ENCODE measurements at places on chromosomes 13 and 19. TPM values are rescaled to one million over a fixed set of nuclear protein-coding genes. Genes with fewer than 3 reads are reported as not detected.

Gene ZNF358
- total RNA-seq, result 31.4 TPM

Gene PSG3
- not detected for total RNA-seq

Gene NPHS1
- not detected for total RNA-seq

Gene OR7C2
- total RNA-seq, result not detected

Gene OR7D2
- total RNA-seq, result 0.03 TPM

Gene ZNF709
- not detected for total RNA-seq

- no peak for DNase-seq
- H3K36me3 ChIP-seq, result no peaks in the 10 kb centered on the region
- H3K27me3 ChIP-seq, result no peaks in the 10 kb centered on the region
- no peak overlapping the region for H3K4me3 ChIP-seq
- H3K4me1 ChIP-seq, result no peaks in the 10 kb centered on the region
- no peak overlapping the region for H3K27ac ChIP-seq
Measured at GRCh38 chr19:51800473-51801244, 5.7 kb downstream of the FPR3 start.

DNA sequence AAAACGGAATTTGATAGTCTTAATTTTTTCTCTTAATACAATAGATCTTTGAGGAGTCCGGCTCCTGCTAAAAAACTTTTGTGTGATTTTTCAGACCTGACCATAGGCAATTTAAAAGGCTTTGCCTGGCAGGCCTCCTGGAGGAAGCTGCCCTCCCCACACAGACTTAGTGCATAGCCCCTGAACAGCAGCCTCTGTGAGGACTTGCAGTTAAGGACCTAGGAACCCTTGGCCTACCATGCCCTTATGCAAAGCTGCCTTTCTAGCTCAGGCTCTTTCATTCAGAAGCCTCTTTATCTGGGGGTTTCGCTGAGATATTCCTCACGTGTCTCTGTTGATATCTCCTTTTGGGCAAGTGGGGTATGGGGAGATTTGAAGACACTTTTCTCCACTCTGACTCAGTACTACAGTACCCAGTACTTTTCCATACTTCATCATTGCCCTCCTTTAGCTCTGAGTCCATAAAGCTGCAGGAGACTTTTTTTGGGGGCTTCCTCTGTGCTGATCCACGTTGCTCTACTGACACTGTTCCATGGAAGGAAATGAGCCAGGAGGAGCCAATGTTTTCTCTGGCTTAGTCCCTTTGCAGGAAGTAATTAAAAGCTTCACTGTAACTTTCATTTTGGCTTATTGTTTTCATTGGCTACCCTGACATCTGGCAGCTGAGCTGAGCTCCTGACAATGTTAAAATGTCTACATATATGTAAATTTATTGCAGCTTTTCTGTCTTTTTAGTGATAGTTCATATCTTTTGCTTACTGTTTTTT lies 283.1 kb downstream of the TDRD3 start:
- no peaks in the 10 kb centered on the region for H3K27me3 ChIP-seq
- no peak overlapping the region for H3K4me3 ChIP-seq
- no peaks in the 10 kb centered on the region for H3K36me3 ChIP-seq
- H3K27ac ChIP-seq, result no peak overlapping the region
- no peak for DNase-seq

- no peaks in the 10 kb centered on the region for H3K36me3 ChIP-seq
- H3K27me3 ChIP-seq, result no peaks in the 10 kb centered on the region
- H3K27ac ChIP-seq, result no peak overlapping the region
- peaks cover 25% of the 10 kb centered on the region for H3K4me1 ChIP-seq
Measured at GRCh38 chr19:55472463-55472862, 4.0 kb upstream of the ZNF628 start.

DNA sequence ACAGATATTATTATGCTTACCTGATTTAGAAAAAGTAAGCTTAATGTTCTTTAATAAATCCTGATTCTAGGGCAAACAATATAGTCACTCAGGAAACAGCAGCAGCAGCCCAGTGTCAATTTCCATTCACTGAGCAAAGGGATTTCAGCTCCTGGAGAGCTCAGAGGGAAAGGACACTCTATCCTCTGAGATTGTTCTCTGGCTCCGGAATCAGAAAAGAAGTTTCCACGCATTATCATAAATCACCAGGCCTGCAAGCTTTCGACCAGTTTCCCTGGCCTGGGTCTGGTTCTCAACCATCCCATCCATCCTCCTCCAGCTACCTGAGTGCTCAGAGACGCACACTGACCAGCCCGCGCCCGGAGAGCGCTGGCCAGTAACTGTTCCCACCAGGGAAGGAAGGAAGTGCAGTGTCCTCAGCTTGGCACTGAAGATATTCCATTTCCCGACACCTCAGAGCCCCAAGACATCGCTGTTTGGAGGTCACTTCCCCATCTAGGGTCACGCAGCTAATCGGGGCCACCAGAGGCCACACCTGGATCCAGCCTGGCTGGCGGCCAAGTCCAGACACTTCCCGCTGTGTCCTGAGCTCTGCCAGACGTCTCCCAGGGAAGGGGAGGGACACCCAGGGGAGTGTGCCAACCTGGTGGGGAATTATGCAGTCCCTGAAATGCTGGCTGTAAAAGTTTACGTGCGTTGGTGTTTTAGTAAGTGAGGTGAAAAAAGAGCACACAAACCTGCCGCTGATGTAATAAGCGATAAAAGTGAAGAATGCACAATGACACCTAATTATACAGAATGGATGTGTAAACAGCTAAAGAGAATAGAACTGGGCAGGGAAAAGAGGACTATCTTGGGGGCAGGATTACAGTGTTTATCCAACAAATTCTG lies 29.1 kb downstream of the EPS15L1 start:
- H3K4me3 ChIP-seq, result no peak overlapping the region
- no peak for DNase-seq
- H3K27me3 ChIP-seq, result no peaks in the 10 kb centered on the region
- no peak overlapping the region for H3K27ac ChIP-seq
- peaks cover 28% of the 10 kb centered on the region for H3K36me3 ChIP-seq

GRCh38 chr13:37681281-37682032 lies 82.9 kb upstream of the POSTN start:
- H3K27me3 ChIP-seq, result no peaks in the 10 kb centered on the region
- peak overlapping the region; percentile 46 for H3K27ac ChIP-seq
- no peak overlapping the region for H3K4me3 ChIP-seq
- DNase-seq, result no peak
- H3K36me3 ChIP-seq, result no peaks in the 10 kb centered on the region

DNA sequence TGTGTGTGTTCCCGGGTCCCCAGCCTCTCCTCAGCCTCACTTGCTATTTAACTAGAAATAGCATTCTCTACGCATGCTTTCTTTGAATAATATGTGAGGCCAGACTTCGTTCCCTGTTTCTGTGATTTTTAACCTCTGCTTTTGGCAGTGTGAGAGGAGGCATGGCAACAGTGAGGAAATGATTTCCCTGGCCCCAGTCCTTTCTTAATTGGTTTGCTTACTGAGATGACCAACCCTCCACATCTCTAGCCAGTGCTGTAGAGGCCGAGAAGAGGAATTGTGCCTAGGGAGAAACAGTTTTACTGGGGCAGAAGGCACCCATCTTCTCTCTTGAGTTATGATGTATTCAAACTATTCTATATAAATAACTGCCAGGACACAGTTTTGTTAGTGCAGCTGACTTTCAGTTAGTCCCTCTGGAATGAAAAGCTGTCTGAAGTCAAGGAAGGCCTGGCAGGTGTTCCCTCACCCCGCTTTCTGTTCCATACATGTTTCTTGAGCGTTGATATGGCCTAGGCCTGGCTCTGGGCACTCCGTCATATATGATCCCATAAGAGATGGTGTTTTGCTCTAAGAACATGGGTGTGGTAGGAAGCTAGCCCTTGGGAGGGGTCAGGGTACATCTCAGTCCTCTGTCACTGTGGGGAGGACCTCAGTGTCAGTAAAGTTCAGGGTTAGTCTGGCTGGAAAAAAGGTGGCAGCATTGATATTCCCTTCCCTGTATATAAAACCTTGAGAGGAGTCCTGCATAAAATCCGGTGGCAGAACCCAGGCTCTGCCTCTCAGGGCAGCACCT lies 73.7 kb upstream of the NPAS1 start:
- no peaks in the 10 kb centered on the region for H3K27me3 ChIP-seq
- no peak for DNase-seq
- H3K36me3 ChIP-seq, result peaks cover 39% of the 10 kb centered on the region
- no peak overlapping the region for H3K4me3 ChIP-seq

DNA sequence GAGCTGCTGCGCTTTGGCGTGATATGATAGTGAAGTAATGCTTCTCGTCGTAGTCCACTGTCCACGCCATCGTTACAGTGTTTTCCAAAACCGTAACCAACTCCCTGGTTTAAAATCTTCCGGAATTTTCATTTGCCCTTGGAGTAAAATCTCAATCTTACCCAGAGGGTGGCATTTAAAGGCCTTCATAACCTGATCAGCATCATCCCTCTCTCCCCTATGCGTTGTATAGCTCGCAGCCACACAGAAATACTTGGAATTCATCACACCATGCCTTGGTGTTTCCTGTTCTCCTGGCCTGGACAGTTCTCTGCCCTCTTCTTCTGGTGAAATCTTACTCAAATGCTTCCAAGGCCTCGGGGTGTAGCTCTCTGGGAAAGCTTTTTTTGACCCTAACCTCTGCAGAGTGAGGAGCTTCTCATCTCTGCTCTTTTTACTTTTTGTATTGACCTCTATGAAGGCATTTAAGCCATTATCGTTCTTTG lies 839 bp downstream of the MPHOSPH8 start:
- H3K4me3 ChIP-seq, result peak overlapping the region; percentile 53
- no peak for DNase-seq
- H3K27me3 ChIP-seq, result no peaks in the 10 kb centered on the region
- peaks cover 10% of the 10 kb centered on the region for H3K4me1 ChIP-seq
- peak overlapping the region; percentile 13 for H3K27ac ChIP-seq
- no peaks in the 10 kb centered on the region for H3K36me3 ChIP-seq

- no peaks in the 10 kb centered on the region for H3K4me1 ChIP-seq
- no peak overlapping the region for H3K4me3 ChIP-seq
- no peaks in the 10 kb centered on the region for H3K27me3 ChIP-seq
- H3K36me3 ChIP-seq, result peaks cover 22% of the 10 kb centered on the region
- no peak overlapping the region for H3K27ac ChIP-seq
Measured at GRCh38 chr19:7561325-7561724, 25.8 kb downstream of the PNPLA6 start.

- no peaks in the 10 kb centered on the region for H3K36me3 ChIP-seq
- H3K27me3 ChIP-seq, result peaks cover 24% of the 10 kb centered on the region
- DNase-seq, result no peak
- no peak within 1 kb of the TSS for H3K4me3 ChIP-seq
Measured at GRCh38 chr19:48755084-48755641, at the start of gene FGF21. TSS of gene FGF21 (plus strand) at chr19:48755524. CDS start at chr19:48756237, 713 bp downstream.

DNA sequence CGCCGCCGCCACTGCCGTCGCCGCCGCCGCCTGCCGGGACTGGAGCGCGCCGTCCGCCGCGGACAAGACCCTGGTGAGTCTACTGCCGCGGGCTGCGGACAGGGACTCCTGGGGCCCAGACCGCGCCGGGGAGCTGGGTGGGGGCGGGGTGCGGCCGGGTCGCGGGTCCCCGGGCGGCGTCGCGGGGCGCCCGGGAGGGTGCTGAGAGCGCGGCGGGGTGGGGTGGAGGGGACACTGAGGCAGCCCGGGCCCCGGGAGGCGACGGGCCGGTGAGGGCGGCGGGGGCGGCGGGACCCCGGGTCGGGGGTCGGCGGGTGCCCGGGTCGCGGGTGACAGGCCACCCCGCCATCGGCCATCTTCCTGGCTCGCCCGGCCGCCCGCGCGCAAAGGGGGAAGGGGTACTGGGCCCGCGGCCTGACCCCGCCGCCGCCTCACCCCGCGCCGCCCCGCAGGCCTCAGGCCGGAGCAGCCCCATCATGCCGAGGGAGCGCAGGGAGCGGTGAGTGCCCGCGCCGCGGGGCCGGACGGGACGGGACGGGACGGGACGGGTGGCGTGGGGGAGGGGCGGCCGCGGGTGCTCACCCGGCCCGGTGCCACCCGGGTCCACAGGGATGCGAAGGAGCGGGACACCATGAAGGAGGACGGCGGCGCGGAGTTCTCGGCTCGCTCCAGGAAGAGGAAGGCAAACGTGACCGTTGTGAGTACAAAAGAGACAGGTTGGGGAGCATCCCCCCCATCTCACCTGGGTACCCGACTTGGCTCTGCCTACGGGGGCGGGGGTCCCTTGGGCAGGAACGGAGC lies 489 bp downstream of the CCNE1 start:
- DNase-seq, result no peak
- H3K27ac ChIP-seq, result no peak overlapping the region
- H3K27me3 ChIP-seq, result no peaks in the 10 kb centered on the region
- H3K4me1 ChIP-seq, result peaks cover 12% of the 10 kb centered on the region
- peaks cover 34% of the 10 kb centered on the region for H3K36me3 ChIP-seq

DNA sequence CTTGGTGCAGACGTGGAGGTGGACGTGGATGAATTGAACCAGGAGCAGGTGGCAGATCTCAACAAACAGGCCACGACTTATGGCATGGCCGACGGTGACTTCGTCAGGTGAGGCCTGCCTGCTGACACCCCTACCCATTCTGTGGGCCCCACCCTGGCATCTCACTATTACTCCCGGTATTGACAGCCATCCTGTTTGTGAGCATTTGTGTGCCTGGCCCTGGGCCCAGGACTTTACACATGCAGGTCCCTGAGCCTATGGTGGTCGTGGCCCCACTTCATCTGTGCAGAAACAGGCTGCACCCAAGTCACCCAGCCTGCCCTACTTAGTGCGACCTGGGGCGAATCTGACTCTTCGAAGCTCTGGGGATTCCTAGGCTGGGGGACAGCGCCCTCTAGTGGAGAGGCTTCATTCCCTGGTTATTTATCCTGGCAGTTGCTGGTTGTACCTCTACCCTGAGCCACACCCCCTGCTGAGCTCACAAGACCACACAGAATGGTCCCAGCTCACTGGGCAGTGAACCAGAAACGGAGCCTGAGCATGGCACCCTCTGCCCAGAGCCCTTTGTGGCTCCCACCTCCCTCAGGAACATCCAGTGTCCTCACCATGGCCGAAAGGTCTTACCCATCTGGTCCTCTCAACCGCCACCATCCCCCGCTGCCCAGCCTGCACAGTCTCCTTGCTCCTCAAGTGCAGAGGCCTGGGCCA lies 16.9 kb downstream of the ZNF296 start:
- DNase-seq, result peak; percentile 62
- H3K27ac ChIP-seq, result no peak overlapping the region
- H3K27me3 ChIP-seq, result no peaks in the 10 kb centered on the region
- H3K4me3 ChIP-seq, result no peak overlapping the region

- no peaks in the 10 kb centered on the region for H3K4me1 ChIP-seq
- no peaks in the 10 kb centered on the region for H3K27me3 ChIP-seq
- no peak for DNase-seq
Measured at GRCh38 chr13:113083402-113084061, 22.1 kb upstream of the F7 start.

DNA sequence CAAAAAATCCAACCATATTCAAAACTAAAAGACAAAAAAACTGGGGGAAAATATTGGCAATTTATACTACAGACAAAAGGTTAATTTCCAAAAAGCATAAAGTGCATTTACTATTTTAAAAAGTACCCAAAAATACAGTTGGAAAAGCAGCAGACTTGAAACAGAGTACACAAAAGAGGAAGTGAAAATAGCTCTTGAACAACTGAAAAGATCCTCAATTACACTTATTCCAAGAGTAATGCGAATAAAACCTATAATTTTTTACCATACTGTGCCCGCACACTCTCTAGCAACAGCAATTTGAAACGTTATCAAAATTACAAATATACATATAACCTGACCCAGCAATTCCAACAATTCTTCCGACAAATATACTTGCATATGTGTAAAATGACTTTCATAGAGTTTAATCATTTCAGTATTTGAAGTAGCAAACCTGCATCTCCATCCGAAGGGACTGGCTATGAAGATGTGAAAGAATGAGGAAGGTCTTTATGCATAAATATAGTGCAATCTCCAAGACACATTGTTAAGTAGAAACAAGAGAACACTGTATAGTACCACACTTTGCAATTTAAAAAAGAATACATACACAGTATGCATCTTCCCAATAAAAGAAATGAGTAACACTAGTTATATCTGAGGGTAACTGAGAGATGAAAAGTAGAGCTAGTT lies 25.4 kb downstream of the ALG5 start:
- no peak for DNase-seq
- H3K4me1 ChIP-seq, result no peaks in the 10 kb centered on the region
- no peak overlapping the region for H3K27ac ChIP-seq
- H3K4me3 ChIP-seq, result no peak overlapping the region
- no peaks in the 10 kb centered on the region for H3K27me3 ChIP-seq
